ENCODE measurements at places on chromosomes 5 and 9. TPM values are rescaled to one million over a fixed set of nuclear protein-coding genes. Genes with fewer than 3 reads are reported as not detected.

DNA sequence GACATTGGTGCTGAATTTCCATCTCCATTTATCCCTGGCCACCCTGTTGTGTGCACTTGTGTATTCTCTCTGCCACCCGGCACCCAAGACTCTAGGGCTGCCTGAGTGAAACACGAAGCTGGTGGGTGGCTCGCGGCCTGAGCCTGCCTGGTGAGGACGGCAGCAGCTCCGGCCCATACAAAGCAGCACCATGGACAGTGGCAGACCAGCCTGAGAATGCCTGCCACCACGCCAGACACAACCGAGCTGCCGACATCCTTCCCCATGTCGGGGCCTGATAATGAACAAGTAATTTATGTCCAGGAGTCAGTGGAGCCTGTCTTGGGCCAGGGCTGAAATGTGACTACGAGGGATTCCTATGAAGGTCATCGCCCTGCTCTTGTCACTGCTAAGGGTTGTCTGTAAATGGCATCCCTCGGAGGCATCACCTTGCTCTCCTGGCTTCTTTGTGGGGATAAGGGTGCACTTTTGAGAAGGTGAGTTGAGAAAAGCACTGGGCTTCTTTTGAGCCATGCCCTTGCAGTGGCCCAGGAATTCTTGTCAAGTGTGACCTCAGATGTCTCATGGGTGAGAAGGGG is 175.7 kb downstream of the MELK start:
- DNase-seq = peak; percentile 68

GRCh38 chr5:134541736-134542376 is 16.4 kb downstream of the JADE2 start:
- no peak for DNase-seq

- DNase-seq = no peak
Measured at GRCh38 chr5:164475339-164475977, 970.0 kb downstream of the MAT2B start.

DNA sequence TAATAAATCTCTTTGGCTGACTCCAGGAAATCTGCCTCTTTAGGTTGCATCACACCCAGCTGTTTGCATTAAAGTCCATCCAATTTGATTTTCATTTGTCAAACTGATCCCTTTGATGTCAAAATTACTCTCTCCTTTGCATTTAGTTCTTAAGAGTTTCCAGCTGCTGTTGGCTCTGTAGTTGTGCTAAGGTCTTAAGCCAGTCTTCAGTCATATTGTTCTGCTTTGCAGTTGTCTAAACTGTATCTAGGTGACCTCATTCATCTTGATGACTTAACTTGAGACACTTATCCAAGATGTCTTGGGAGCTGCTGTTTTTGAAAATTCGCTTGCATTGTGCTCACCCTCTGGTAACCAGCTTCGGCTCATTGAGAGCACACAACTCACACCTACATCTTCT is 386.9 kb upstream of the TLE4 start:
- DNase-seq = no peak

DNA sequence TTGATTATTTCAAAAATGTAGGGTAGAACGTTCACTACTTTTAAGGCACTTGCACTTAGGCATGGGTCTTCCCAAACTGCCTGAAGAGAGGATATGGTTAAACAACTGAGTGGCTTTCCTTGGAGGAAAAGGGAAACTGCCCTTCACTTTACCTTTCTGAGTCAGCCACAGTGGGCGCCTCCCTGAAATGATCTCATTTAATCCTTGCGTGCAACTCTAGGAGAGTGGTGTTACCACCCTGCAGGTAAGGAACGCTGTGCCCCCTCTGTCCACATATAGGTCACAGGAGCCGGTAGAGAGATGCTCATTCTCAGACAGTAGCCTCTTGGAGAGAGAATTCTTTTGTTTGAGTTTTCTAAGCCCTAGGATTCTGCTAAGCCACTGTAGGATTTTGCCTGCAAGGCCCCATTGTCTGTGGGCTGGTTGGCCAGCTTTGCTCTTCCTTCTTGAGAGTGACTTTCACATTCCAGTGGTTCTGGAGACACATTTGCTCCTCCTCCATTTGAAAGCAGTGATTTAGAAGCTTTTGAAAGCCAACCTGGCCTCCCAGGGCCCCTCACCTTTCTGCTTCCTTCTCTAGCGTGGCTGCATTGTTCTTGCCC is 110.3 kb upstream of the CTSL start:
- DNase-seq = no peak

GRCh38 chr5:169745441-169746146 is 108.5 kb downstream of the DOCK2 start:
- no peak for DNase-seq

- DNase-seq = no peak
Measured at GRCh38 chr5:44246986-44247385, 142.2 kb downstream of the FGF10 start.

GRCh38 chr5:97751540-97751939 is 568.5 kb upstream of the RIOK2 start:
- DNase-seq = no peak

- no peak for DNase-seq
Measured at GRCh38 chr5:35182910-35183535, 47.3 kb downstream of the PRLR start.

- DNase-seq = no peak
Measured at GRCh38 chr9:125537442-125538091, 169.4 kb downstream of the MAPKAP1 start.

- no peak for DNase-seq
Measured at GRCh38 chr9:77451507-77451906, 196.6 kb downstream of the GNA14 start.

Gene ARHGEF37
- polyA plus RNA-seq = 4.3 TPM

Gene GDA
- 0.66 TPM for polyA plus RNA-seq

Gene PCDHA10
- 0.91 TPM for polyA plus RNA-seq

Gene DBH
- 1.6 TPM for polyA plus RNA-seq

Gene SPAAR
- 1.3 TPM for polyA plus RNA-seq

Gene ZNF366
- polyA plus RNA-seq = 4.2 TPM

Gene HSD17B3
- polyA plus RNA-seq = 0.49 TPM

Gene MAPKAP1
- 71.6 TPM for polyA plus RNA-seq

Data from renal cortex interstitium (tissue), 15 donors.